ENCODE measurements at places on chromosomes 3 and 15. TPM values are rescaled to one million over a fixed set of nuclear protein-coding genes. Genes with fewer than 3 reads are reported as not detected.

EPHB3 gene
- total RNA-seq = 8.5 TPM

ACKR2 gene
- 0.37 TPM for total RNA-seq

TMEM207 gene
- not detected for total RNA-seq

MYLK gene
- total RNA-seq = 611 TPM

CCDC54 gene
- total RNA-seq = not detected

FAM98B gene
- 8.1 TPM for total RNA-seq

COLQ gene
- total RNA-seq = 0.75 TPM

TMIE gene
- under 0.01 TPM for total RNA-seq

TMEM40 gene
- total RNA-seq = not detected

All from uterine smooth muscle cell (primary cell).